ENCODE measurements at places on chromosomes 2 and 18.

GRCh38 chr2:118657466-118657865, 190.0 kb downstream of the EN1 start:
- DNase-seq = no peak

GRCh38 chr2:196453613-196454047, 185.9 kb upstream of the CCDC150 start:
- DNase-seq = no peak

GRCh38 chr2:63056107-63057050, 5.7 kb downstream of the OTX1 start:
- peak; percentile 75 for DNase-seq

DNA sequence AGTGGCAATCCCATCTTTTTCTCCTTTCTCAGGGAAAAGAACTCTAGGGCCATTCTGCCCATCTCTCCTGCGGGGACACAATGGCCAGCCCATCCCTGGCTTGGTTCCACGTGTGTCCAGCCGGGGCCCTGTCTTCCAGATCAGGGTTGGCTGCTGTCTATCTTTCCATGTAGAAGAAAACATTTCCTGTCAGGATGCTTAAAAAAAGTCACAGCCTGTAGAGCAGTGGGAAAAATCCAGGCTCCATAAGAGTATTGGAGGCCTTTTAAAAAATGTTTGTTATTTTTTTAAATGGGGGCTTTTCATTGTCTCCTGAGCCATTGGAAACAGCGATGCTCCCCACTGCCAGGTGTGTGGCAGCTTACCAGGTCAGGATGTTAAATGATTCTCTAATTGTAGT, 105.6 kb downstream of the TGFA start:
- DNase-seq = no peak

DNA sequence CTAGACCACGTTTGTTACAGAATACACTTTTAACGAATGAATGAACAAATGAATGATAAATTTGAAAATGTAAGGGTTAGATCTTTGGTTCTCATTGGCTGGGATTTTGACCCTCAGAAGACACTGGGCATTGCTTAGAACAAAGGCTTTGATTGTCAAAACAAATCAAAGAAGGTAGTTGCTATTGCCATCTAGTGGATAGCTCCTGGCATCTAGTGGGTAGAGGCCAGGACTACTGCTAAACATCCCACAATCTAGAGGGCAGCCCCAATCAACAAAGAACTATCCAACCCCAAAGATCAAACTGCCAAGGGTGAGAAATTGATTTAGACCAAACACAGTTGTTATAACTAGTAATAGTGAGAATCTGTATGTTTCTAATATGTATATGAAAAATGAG, 552.3 kb downstream of the KCNJ3 start:
- DNase-seq = no peak

- no peak for DNase-seq
Observed at GRCh38 chr2:169478339-169478738, 955 bp upstream of the BBS5 start.

- no peak for DNase-seq
Observed at GRCh38 chr2:60979231-60979630, 38.3 kb upstream of the PEX13 start.

- DNase-seq = no peak
Observed at GRCh38 chr18:54630963-54631362, 39.9 kb downstream of the DYNAP start.

DNA sequence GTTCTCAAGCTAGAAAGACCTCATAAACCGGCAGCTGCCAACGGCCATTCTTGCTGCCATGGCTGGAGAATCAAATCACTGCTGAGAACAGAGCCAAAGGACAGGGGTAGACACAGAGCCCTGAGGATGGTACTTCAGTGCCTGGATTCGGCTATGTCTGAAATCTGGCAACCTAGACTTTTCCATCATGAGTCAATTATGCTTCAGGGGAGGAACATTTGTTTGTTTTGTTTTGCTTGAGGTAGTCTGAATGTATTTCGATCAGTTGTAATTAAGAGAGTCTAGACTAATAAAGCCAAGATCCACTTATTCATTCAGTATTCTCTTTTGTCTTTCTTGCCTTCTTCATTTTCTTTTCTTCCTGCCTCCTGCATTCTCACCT, 122.8 kb upstream of the SH3BP4 start:
- no peak for DNase-seq

GRCh38 chr2:237060534-237061312, 25.0 kb upstream of the COPS8 start:
- DNase-seq = peak; percentile 62

DNA sequence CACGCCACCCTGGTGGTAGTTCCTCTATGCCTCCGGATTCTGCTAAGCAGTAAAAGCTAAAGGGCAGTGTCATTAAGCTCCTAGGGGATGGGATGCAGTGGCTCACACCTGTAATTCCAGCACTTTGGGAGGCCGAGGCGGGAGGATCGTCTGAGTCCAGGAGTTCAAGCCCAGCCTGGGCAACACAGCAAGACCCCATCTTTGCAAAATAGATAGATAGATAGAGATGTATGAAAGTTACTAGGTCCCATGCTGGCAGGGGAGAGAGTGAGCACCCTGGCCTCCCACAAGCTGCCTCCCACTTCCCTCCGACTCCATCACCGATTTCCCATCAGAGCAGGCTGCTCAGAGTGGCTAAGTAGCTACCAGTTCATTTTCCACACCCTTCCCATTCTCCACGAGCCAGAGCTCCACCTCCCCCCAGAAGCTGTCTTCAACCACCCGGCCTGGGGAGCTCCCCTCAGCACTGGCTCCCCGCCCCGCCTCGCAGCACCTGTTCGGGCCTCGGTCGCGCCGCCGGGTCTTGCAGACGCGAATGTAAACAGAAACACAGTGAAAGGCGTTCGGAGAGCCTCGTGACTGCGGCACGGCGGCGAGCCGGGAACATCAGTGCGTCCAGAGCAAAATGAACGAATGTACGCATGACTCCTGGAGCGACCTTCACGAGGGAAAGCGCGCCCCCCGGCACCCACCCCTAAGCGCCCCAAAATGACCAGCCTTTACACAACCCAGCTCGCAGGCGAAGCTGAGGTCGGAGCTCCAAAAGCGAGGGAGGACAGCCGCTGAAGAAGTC, 598 bp upstream of the CEP68 start:
- DNase-seq = peak; percentile 88

- DNase-seq = no peak
Observed at GRCh38 chr2:122704109-122704563, 948.7 kb downstream of the TSN start.

DNA sequence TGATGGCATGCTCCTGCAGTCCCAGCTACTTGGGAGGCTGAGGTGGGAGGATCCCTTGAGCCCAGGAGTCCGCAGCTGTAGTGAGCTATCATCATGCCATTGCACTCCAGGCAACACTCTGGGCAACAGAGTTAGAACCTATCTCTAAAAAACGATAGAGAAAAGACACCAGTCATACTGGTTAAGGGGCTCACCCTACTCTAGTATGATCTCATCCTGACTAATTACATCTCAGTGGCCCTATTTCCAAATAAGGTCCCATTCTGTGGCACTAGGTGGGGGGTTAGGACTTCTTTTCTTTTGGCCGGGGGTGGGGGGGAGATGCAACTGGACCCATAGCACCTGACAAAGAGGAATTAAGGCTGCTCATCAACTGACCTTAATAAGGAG, 163.2 kb upstream of the NCK2 start:
- no peak for DNase-seq

- peak; percentile 55 for DNase-seq
Observed at GRCh38 chr2:44980751-44981713, 28.2 kb downstream of the SIX2 start.

DNA sequence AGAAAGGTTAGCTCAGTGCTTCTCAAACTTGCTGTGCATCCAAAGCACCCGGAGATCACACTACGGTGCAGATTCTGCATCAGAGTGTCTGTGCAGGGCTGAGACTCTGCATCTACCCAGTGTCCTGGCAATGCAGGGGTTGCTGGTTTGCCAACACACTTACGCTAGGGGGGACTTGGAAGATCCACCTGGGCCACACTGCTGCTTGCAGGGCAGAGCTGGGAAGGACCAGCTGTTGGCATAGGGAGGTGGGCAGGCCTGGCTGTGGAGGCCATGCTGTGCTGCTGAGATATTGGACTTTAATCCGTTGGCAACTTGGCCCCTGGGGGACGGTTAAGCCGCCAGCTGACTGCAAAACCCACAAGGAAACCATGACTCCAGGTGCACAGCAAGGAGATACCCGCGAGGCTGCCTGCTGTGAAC, 397.6 kb upstream of the HS6ST1 start:
- DNase-seq = no peak

GRCh38 chr2:46705654-46706053, 210.0 kb downstream of the MCFD2 start:
- no peak for DNase-seq

- peak; percentile 20 for DNase-seq
Observed at GRCh38 chr2:28821295-28821958, 10.8 kb downstream of the SPDYA start.

DNA sequence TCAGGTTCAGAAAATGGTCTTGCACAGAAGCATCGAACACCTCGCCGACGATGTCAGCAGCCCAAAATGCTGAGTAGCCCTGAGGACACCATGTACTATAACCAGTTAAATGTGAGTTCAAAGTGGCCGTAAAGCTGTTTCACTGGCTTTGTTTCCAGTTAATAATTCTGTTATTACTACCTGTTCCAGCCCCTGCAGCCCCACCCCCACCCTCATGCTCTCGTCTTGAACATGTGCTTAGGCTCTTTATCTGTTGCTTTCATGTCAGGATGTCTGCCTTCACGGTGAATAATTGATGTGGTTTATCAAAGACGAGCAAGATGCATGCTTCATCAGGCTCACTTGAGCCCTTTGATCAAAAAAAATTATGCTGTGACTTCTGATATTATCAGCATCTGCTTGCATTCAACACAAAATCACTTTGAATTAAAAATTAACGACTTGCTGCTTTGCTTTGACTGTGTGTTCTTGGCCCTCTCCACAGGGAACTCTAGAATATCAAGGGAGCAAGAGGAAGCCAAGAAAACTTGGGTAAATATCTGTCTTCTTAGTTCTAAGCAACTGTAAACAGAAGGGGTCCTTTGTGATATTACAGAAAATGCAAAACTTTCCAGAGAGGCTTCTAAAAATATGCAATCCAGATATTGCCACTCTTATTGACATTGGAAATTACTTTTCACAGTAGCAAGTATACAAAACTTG, 63.4 kb upstream of the SP5 start:
- DNase-seq = no peak

- DNase-seq = no peak
Observed at GRCh38 chr18:48543228-48543627, 4.4 kb downstream of the CTIF start.

DNA sequence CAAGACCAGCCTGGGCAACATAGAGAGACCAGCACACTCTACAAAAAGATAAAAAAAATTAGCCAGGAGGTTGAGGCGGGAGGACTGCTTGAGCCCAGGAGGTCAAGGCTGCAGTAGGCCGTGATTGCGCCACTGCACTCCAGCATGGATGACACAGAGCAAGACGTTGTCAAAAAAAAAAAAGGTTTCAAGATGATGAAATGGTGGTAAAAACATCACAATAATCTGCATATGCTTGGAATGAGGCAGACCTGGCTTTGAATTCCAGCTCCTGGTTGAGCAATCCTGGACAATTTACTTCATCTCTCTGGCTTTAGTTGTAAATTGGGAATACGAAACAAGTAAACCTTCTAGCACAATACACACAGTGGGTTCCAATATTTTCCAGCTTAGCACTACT, 24.1 kb downstream of the USP40 start:
- DNase-seq = no peak

DNA sequence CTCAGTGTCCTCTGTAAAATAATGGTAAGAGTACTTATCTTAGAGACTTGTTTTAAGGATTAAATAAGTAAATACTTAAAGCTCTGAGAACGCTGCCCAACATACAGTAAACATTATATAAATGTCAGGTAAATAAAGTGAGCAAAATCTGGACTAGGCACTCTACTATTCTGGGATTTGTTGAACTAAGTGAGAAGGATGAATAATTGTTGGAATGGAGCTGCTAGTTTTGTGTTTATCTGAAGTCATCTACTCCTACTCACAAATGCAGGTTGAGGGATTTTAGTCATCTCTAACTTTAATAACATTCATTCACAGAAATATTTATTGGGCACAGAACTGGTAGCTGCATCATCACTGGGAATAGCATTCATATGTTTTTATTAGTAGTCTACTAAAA, 103.4 kb downstream of the MEIS1 start:
- DNase-seq = no peak

- no peak for DNase-seq
Observed at GRCh38 chr2:121804340-121804739, 48.9 kb downstream of the TSN start.

DNA sequence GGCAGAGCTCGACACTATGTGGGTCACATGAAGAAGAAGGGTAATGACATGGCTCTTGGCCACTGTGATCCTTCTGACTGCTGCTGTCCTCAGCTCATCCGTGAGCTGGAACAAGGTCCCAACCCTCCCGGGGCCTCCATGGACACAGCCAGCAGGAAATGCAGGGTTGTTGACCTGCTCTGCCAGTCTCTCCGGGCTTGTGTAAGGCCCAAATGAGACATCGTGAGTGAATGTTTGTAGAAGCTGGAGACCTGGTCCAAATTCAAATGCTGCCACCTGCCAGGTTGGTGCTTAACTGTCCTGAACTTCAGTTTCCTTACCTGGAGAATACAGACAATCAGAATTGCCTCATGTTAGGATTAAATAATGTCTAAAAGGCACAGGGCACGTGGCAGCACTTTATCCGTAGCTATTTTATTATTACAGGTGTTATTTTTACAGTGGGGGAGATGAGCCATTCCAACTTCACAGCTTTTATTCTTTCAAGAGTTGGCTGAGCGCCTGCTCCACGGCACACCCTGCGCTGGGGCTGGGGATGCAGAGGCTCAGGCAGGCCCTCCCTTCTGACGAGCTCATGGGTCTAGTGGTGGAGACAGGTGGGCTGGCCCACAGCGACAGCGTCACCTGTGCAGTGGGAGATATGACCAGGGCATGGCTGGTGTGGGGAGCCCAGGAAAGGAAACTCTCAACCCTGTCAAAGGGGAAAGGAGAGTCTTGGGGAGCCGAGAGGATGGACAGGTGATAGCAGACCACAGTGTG, 15.1 kb downstream of the ARHGEF4 start:
- no peak for DNase-seq

- DNase-seq = no peak
Observed at GRCh38 chr18:62357079-62357719, 32.1 kb downstream of the TNFRSF11A start.

DNA sequence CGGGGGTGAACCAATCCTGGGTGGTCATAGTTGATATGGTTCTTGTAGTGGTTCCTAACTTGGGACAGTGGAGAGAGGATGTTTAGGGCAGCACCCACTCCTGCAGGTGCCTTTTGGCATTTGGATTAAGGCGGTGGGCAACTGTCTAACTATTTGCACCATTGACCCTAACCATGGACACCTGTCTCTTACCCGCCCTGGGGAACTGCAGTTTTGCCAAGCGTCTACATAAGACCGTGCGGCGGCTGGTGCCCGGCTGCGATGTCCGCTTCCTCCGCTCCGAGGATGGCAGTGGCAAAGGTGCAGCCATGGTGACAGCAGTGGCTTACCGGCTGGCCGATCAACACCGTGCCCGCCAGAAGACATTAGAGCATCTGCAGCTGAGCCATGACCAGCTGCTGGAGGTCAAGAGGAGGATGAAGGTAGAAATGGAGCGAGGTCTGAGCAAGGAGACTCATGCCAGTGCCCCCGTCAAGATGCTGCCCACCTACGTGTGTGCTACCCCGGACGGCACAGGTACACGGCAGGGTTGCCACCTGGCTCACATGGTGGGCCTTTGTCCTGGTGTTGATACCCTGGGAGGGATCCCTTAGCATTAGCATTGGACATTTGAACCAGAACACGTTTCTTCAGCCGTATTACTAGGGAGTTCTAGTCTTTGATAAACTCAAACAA, 46.3 kb downstream of the HK2 start:
- no peak for DNase-seq

Data from right kidney (tissue), 9 donors.